HTR-8/SVneo (cell line): ENCODE measurements at places on chromosomes 7 and 10.

GRCh38 chr10:51789118-51789517 is 89.7 kb upstream of the CSTF2T start:
- no peak for DNase-seq

GRCh38 chr7:82578430-82578829 is 134.9 kb upstream of the CACNA2D1 start:
- DNase-seq: no peak

GRCh38 chr7:141076377-141076776 is 2.5 kb downstream of the TMEM178B start:
- no peak for DNase-seq

DNA sequence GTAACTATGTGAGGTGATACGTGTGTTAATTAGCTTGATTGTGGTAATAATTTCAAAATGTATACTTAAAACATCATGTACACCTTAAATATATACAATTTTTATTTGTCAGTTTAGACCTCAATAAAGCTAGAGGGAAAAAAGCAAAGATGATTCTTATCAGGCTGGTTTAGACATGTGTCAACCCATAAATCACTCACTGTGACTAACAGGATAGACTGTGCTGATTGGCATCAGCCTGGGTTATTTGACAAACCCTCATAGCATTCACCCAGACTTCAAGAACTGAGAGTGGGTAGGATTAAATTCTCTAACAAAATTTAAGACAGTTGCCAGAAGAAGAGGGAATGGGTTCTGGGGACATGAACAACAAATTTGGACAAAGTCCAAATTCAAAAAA is 73.8 kb upstream of the TMEM140 start:
- no peak for DNase-seq

DNA sequence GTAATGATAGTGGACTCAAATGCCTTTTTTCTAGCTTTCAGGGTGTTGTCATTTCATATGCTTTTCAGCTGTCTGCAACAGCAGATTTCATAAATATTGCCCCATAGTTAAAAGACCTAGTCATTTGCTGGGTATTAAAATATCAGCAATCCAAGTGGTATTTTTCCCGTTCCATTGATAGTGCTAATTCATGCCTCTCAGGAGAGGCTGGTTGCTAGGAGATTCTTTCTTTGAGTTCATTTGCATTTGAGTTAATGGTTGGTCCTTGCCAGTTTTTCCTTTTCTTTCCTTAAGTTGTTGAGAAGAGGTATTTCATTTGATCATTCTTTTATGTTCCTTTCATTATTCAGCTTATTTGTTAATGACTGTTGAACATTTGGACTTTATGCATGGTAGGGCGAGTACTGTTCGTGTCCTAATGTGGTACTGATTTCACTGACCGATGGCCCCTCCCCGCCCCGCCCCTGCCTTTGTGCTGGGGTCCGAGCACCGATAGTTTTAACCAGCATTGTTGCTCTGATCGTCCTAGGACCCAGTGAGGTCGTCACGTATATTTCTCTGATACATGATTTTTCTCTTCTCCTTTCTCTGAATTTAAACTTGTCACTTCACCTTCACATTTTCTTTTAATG is 128.6 kb downstream of the CCNY start:
- DNase-seq: no peak

- DNase-seq: no peak
Measured at GRCh38 chr7:129882531-129882930, 70.2 kb downstream of the UBE2H start.

DNA sequence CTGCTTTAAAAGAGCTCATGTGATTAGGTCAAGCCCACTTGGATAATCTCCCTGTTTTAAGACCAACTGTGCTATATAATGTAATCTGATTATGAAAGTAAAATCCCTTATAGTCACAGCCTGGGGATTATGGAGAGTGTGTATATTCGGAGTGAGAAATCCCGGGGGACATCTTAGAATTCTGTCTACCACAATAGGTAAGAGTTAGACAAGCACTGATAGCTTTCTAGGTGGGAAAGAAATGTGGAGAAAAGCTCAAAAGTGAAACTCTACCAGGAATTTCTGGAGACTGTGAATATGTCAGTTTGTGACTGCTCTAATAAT is 2.9 kb upstream of the VCL start:
- DNase-seq: no peak

DNA sequence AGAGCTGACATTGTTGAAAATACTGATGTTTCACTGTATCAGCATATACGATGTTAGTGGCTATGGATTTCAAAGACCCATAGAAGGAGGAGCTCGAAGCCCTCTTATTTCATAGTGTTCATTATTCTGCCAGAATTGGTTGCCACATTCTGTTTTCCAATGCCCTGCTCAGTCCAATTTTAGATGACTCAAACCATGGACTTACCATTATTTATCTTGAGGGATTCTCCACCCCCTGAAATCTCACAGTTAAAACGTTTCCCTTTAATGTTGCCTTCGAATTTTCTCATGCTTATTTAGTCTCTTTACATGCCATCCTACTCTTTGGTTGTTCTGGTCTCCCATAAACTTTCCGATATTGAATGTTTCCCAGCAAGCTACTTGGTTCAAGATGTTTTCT is 264.5 kb downstream of the HDAC9 start:
- DNase-seq: no peak

- DNase-seq: no peak
Measured at GRCh38 chr7:95817866-95818640, 45.7 kb downstream of the DYNC1I1 start.

GRCh38 chr10:14262836-14263425 is 67.8 kb downstream of the FRMD4A start:
- no peak for DNase-seq
